Mesendoderm (in vitro differentiated cells): ENCODE measurements at places on chromosomes 4 and X.

- peak; percentile 63 for DNase-seq
These were observed 73.5 kb upstream of the RAP2C start for GRCh38 chrX:132292793-132293192.

GRCh38 chr4:162705130-162705803, 461.4 kb downstream of the NAF1 start:
- DNase-seq, result no peak

DNA sequence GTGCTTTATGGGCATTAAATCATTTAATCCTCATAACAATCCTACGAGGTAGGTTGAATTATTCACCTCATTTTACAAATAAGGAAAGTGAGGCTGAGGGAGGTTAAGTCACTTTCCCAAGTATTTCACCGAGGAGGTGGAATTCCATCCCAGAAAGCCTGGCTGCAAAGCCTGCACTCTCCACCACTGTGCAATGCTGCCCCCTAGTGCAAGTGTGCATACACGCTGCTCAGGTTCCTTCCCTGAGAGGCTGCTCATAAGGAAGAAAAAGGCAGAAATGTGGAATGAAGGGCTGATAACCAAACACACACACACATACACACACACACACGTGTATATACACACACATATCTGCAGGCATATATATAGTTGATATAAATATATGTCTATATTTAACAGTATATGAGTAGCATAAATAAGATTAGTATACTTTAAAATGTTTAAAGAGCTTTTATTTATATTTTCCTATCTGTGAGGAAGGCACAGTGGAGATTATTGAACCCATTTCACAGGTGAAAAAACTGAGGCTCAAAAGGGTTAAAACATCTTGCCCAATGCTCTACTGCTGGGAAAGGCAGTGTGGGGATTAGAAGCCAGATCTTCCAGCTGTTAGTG, 714.5 kb upstream of the TENM3 start:
- DNase-seq, result peak; percentile 89

DNA sequence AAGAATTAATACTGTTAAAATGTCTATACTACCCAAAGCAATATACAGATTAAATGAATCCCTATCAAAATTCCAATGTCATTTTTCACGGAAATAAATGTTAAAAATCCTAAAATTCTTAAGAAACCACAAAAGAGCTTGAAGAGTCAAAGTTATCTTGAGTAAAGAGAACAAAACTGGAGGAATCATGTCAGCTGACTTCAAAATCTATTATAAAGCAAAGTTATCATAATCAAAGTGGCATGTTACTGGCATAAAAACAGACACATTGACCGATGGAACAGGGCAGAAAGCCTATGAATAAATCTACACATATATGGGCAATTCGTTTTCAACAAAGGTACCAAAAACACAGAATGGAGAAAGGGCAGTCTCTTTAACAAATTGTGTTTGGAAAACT, 579.0 kb downstream of the INPP4B start:
- DNase-seq, result no peak

DNA sequence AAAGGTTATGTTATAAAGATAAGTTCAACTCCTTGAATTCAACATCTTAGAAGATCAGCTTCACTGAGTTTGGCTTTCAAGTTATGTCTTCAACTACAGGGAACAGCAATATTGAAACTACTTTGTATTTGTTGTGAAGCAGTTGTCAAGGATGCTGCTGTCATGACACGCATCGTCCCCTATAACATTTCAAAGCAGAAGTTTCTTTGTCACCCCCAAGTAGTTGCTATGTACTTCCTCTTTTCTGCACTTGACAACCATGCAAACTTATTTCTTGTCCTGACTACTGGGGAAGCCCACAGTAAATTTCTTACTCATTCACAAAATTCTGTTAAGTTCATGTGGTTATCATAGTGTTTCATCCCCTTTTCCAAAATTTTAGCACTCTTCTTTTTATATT, 14.3 kb downstream of the ANTXR2 start:
- DNase-seq, result peak; percentile 29

GRCh38 chr4:3518511-3518880, 13.7 kb downstream of the LRPAP1 start:
- no peak for DNase-seq

- DNase-seq, result no peak
These were observed 39.4 kb downstream of the RIPPLY1 start for GRCh38 chrX:106863697-106864096.

GRCh38 chrX:46228389-46228788, 316.8 kb downstream of the ZNF674 start:
- DNase-seq, result peak; percentile 30

- peak; percentile 64 for DNase-seq
These were observed 374.9 kb upstream of the AADAT start for GRCh38 chr4:170464614-170465197.

DNA sequence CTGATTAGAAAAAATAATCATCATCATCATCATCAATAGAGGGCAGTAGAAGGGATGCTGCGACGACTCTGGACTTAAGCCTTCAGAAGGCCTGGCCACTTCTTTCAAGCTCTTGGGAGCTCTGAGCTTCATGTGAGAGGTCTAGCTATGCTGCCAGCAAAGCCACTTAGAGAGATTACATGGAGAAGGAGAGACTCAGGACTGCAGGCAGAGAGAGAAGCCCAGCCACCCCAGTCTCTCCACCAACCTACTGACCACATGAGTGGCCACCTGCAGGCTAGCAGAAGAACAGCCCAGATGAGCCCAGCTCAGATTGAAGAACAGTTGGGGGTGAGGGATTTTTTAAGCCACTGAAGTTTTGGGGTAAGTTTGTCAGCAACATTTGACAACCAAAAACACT, 17.1 kb upstream of the TMEM150C start:
- peak; percentile 65 for DNase-seq

GRCh38 chr4:106172861-106173260, 143.1 kb downstream of the TBCK start:
- DNase-seq, result no peak

DNA sequence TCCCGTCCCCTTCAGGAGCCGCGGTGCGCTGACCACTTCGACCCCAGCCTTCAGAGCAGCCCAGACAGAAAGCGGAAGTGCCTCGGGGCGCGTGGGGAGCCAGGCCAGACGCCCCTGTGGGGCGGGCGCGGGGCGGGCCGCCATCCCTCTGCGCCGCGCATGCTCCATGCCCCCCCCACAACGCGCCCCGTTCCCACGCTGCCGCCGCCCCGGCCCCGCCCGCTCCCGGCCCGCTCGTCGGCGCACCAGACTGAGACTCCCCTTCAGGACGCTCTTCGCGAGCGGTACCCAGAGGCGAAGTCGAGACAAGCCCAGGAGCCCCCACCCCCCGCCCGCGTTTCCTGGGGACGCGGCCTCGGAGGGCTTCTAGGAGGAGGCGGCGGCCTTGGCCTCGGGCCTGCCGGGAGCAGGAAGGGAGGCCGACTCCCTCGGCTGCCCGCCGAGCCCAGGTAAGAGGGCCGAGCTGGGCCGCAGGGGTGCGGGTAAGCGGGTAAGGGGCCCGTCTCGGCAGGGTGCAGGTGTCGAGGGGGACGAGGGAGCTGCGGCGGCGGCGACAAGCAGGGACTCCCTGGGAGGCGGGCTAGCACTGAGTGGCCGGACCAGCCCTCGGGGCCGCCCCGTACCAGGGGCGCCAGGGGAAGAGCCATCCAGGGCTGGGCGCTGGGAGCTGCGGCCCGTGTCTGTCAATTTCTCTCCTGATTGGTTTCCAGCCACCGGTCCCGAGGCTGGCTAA, at the start of gene ZFP92:
ZFP92 (plus strand) TSS at position 218 of the 733 bp plus-strand sequence. CDS start 6,851 bp downstream, outside the sequence.
- DNase-seq, result no peak

- DNase-seq, result no peak
These were observed 20.5 kb upstream of the TMSB4X start for GRCh38 chrX:12954376-12954775.

DNA sequence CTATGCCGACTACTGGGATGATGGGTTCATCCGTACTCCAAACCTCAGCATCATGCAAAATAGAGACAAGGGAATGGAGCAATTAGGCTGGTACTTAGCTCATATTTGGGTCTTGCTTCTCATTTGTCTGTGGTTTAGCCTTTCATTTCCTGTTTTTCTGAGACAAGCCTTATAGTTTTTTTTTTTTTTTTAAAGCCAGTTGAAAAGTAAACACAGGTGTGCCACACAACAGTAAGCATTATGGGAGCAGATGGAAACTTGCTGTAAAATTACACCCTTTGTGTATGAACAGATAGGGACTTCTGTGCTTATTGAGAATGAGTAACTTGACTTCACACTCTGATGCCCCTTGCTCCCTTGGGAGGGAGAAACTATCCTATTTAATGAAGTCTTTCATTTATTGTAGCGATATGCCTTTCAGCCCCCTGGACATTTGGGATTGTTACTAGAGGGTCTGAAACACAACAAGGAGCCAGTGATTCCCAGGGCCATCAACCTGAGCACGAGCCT, 13.7 kb downstream of the RASSF6 start:
- no peak for DNase-seq

- peak; percentile 60 for DNase-seq
These were observed 458 bp downstream of the GRIPAP1 start for GRCh38 chrX:49001521-49002090.

- DNase-seq, result no peak
These were observed 32.1 kb downstream of the CCKAR start for GRCh38 chr4:26458157-26458561.

- DNase-seq, result no peak
These were observed 209.3 kb downstream of the CHIC2 start for GRCh38 chr4:53854991-53855568.

GRCh38 chrX:30812326-30812725, 76.7 kb downstream of the TAB3 start:
- no peak for DNase-seq

DNA sequence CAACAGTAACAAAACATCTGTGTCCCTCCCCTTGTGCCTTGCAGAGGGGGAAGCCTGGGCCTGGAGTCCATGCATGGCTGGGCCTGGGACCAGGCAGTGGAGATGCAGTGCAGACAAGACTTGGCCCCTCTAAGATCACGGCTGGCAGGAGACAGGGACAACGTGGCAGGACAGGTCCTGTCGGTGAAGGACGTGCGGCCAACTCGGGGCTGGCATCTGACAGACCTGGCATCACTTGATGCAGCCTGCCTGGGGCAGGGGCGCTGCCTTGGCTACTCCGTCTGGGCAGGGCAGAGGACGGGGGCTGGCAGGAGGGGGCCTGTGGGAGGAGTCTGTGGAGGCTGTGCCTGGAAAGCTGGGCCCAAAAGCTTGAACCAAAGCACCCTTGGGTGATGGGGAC, 112.1 kb downstream of the CPZ start:
- DNase-seq, result no peak

GRCh38 chrX:81377329-81377728, 175.4 kb downstream of the SH3BGRL start:
- DNase-seq, result peak; percentile 18

- no peak for DNase-seq
These were observed 311 bp downstream of the RNF113A start for GRCh38 chrX:119871245-119871598.

- DNase-seq, result peak; percentile 86
These were observed 25.8 kb downstream of the SLC7A11 start for GRCh38 chr4:138216272-138216867.

DNA sequence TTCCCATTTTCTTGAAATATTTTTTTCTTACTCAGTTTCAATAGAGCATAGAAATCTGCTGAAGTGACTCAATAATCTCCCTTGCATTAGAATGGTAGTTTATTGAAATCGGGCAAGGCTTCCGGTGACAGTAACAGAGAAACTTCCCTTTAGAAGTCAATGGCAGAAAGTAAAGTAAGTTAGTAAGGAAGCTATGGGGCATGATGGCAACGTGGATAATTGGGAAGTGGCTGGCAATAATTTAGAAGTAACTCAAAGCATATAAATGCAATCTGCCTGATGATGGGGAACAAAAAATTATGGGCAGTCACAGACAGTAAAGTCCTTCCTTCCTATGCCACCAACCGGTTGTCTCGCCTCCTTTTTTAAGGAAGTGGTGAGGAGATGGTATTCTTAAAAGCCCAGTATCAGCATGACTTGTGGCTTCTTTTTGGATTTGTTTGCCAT, 7.6 kb downstream of the CYBB start:
- no peak for DNase-seq

GRCh38 chr4:157052429-157053040, 23.4 kb upstream of the GLRB start:
- no peak for DNase-seq

DNA sequence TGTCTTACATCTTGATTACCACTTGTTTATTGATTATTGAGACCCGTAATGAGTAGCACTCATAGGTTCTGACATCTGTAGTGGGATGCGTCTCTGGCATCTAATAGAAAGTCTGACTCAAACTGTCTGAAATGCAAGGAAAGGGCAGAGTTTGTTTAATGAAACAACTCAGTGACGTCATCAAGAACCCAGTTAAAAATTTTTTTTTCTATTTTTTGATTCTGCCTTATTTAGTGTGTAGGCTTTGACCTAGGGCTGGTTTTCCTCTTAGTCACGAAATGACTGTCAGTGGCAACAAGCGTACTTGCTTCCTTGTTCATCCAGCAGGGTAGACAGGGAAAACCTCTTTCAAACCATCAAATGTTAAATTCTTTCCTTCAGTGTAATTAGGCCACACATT, 3.1 kb upstream of the CDKL5 start:
- no peak for DNase-seq

DNA sequence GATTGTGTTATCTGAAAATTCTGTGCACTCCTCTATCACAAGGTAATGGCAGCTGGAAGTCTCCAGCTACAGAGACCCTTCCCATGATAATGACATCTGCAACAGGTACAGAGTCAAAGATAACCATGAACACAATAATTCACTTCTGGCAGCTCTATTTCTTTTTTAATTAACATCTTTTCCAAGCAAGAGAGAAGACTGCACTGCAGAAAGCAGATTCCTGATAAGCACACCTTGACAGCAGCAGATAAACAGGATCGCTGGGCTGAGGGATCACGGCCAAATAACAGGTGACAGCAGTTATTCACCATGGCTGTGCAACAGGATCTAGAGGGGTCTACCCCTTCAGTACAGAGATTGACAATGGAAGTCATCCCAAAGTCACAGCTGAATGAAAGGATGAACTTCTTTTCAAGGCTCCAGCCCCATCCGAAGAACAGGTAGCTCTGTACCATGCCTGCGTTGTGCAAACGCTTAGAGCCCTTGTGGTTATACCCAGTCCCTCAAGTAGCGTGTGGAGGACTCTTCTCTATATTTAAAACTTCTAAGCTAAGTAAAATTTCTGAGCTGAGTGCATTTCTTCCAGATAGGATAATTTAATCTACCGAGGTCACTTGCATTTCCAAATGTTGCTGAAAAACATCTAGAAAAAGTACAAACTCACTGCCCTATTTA, 66.7 kb downstream of the DCHS2 start:
- no peak for DNase-seq

DNA sequence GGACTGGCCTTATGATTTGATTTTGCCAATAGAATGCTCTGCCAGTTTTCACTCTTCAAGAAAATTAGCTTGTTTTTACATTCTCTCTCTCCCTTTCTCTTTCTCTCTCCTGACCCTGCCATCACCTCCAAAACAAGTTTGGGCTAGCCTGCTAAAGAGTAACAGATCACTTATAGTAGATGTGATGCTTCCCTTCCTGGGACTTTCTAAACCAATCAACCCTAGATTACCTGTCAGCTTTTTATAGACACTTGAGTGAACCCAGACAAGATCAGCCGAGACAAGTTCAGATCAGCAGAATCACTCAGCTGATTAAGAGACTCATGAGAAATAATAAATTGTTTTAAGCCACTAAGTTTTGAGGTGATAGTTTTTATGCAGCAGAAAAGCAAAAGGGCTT, 521.2 kb downstream of the ANKRD50 start:
- DNase-seq, result no peak
